ENCODE measurements at places on chromosomes 13 and 19.
A peak's percentile ranks its signal among the peaks of the same experiment; 100 is the strongest.

DNA sequence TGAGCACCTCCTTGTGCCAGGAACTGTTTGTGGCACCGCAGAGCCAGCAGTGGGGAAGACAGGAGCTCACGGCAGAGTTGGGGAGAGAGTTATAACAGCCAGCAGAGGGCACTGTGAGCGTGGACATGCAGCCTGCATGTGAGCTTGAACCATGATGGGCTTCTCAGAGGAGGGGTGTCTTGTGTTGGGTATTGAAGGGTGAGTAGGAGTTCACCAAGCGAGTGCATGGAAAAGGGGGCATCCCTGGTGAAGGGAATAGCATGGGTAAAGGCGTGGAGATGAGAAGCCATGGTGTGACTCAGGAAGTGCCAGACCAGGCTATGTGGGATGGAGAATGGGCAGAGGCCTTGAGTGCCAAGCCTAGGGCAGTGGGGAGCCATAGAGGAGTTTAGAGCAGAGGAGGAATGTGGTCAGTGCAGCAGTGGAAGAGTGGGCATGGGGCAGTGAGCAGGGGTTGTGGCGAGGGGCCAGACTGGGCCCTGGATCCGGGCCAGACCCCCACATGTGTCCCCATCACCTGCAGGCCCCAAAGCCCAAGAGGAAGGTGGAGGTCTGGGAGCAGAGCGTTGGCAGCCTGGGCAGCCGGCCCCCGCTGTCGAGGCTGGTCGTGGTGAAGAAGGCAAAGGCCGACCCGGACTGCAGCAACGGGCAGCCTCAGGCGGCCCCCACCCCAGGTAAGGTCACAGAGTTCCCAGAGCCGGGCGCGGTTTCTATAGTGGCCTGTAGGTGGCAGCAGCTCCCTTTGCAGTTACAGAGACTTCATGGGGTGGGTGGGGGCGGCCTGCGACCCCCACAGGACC lies 11.8 kb upstream of the SHD start:
- no peak for DNase-seq

GRCh38 chr13:114009590-114010400 lies 35.9 kb upstream of the C13orf46 start:
- DNase-seq = no peak

DNA sequence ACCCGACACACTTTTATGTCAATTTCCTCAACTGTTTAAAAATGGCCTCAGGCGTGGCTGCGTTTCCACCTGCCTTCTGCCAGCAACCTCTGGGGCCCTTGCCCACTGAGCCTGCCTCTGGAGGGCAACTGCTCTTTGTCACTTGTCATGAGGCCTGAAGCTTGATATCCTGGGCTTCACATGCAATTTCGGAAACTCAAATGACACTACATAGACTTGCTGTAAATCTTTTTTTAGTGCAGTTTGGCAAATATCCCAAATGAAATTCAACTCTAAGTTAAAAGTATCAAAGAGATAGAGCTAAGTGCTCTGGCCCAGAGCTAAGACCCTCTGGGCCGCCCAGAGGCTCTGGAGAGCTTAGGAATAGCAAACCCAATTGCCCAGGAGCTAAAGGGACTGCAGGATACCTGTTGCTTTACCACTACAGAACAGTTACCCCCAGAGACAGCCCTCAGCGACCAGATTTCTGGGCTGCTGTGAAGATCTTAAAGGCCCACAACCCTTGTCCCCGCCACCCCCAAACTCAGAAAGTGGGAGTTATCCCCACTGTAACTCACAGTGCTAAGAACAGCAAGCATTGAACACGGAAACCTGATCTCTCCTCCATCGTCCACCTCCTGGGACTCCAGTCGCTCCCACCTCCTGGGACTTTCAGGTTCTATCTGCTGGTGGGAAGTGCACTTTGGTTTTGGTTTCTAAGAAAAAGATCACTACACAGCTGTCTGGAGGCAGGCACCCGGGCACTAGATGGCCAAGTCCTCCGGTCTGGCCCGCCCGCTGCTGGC lies 19.4 kb downstream of the GJA3 start:
- DNase-seq = no peak

DNA sequence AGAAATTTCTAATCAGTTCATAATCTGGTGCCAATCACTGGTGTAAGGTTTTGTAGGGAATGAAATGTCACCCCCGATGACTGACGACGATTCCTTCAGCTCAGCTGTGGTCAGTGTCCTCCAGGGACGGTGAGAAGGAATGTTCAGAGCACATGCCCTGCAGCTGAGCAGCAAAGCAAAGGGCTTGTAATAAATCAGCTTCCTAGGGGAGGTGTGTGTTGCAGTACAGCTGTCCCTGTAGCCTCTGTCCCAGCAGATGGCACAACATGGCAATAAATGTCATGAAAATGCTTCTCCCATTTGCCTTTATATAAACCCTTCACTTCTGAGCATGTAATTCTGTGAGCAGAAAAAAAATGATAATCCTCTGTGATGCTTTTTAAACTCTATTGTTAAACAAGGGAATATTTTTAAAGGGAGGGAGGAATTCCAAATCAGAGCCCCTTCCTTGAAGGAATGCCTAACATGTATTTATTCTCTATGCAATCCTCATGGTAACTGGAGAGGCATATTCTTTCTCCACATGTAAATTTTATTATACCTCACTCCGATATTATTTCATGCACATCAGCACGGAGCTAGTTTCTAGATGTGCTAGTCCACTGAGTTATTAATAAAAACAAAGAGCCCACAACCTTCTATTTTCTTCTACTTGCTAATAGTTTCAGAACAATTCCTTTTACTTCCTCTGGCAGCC lies 102.5 kb downstream of the FAM216B start:
- DNase-seq = no peak

GRCh38 chr13:99958406-99959126 lies 13.0 kb downstream of the ZIC5 start:
- no peak for DNase-seq

GRCh38 chr19:28940751-28941500 lies 272.0 kb downstream of the UQCRFS1 start:
- no peak for DNase-seq

GRCh38 chr19:15869109-15869555 lies 28.7 kb downstream of the CYP4F2 start:
- no peak for DNase-seq

DNA sequence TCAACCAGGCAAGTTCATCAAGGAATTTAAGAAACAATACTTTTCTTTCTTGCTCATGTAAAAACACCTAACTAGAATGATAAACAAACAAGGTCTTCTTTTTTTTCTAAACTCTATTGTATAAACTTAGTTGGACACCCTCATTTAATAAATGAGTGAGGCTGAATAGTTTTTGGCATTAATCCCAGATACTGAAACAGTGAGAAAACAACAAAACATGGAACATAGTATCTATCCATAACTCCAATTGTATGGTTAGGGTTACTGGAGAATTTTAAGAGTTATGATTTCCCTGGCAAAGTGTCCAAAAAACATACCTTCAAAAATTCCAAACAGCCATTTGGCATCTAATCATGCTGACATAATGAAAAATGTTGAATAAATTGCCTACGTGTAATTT lies 5.8 kb upstream of the POMP start:
- DNase-seq = no peak

GRCh38 chr13:37293295-37293694 lies 187.8 kb upstream of the CSNK1A1L start:
- no peak for DNase-seq

DNA sequence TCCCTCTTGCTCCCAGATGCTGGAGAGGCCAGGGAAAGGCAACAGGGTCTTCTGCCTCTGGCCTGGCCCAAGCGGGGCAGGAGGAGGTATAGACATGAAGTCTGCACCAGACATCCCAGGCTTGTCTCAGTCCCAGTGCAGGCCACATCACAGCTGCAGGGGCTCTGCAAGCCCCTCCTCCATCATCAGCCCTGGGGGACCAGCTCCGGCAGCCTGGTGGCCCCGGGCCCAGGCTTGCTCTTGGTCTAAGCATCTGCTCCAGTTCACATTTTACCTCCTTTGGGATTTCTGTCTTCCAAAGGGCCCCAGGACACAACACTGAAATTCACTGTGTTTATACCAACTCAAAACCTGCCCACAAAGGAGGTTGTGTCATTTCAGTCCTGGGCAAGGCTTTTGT lies 359.4 kb downstream of the ZNF536 start:
- no peak for DNase-seq

GRCh38 chr19:51783372-51783771 lies 11.6 kb upstream of the FPR3 start:
- no peak for DNase-seq

GRCh38 chr19:50433201-50434180 lies 799 bp downstream of the MYBPC2 start:
- no peak for DNase-seq

GRCh38 chr13:113584870-113585671 lies 518 bp downstream of the TFDP1 start:
- DNase-seq = no peak

DNA sequence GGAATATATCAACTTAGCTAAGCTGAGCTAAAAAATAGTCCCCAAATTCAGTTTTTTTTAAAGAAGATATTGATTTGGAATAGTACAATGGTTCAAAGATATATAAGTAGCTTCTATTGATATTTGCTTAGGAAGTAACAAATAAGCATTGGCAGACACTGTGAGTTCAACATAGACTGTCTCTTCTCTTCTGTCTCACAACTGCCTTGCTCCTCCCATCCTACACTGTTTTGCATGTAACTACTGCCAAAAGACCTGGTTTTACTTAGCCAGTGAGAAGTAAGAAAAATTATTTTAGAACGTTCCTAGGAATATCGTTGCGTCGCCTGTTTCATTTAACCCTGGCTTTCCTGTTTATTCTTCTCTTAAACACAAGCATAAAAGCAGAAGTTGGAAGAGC lies 859.0 kb upstream of the SPRY2 start:
- DNase-seq = no peak

GRCh38 chr19:941292-942132 lies 15.7 kb downstream of the ARID3A start:
- DNase-seq = no peak

- DNase-seq = no peak
Observed at GRCh38 chr13:78168981-78169380, 250.3 kb upstream of the EDNRB start.

DNA sequence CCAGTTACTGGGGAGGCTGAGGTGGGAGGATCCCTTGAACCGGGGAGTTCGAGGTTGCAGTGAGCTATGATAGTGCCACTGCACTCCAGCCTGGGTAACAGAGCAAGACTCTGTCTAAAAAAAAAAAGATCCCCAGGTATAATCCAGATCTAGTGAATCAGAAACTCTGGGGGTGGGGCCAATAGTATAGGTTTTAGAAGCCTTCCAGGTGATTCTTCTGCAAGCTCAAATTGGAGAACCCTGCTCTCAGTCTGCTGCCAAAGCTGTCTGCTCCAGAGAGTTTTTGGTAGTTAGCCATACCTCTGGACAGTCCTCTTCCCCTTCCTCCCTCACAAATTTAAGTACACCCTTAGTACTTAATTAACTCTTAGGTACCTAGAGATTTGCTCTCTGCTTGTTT lies 28.0 kb downstream of the SERP2 start:
- no peak for DNase-seq

DNA sequence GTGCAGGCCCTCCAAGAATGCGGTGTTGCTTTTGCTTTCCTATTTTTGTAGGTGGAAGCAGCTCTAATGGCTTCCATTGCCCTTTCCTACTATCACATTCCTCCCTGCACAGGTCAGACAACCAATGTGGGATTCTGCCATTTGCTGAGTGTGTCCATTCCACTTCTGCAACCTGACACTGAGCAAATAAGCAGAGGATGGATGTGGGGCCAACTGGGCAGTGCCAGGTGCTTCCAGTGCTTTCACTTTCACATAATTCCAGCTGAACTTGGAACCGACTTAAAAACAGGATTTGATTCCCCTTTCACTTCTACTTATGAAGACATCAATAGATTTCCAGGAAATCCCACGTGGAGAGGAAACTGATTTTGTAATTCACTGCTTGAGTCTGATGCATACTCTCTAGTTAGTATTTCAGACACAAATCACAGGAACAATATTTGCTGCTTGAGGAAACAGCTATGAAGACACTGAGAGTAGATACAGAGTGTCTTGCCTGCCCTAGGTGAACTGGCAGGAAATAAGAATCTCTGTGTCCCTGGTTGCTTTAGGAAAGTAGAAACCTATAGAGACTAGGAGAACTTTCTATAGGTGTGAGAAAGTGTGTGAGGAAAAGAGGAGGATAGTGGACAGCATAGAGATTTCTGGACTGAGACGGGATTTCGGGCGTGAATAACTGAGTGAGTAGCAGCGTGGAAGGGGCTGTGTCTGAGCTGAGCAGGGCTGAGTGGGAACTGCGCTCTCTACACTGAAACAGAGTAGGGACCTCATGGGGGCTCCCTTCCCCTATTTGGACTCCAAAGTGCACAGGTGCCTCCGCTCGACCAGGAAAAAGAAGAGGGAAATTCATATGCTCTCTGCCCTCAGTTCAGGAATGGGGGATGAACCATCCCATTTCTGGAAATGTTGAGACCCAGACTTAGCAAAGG lies 22.5 kb downstream of the LGALS16 start:
- no peak for DNase-seq

GRCh38 chr19:42422901-42423461 lies 4.2 kb downstream of the LIPE start:
- DNase-seq = peak; percentile 72

DNA sequence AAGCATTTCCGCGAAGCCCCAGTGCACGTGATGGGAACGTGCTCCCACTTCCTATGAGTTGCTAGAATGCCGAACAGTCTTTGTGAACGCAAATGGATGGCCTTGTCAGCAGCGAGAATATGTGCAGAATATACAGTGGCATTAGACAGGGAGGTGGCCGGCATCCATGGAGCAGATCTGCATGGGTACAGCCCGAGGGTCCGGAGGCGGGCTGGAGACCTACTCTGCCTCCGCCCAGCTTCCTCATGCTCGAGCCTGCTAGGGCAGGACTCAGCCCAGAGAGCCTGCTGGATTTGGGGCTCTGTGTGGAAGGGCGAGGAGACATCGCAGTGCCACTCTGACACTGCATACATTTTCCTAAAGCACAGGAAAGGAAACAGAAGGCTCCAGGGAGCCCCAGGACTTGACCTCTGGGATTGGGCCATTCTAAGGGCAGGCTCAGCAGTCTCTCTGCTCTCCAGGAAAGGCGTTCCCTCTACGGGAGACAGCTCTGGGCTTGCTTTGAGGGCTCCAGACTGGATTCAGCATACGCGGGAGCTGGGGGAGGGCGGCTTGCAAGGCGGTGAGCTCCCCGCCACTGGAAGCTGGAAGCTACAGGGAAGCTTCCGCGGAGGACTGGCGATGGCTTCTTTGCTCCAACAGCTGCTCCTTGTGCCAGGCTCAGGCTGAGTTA lies 55.9 kb upstream of the UQCRFS1 start:
- no peak for DNase-seq

- DNase-seq = no peak
Observed at GRCh38 chr13:82947191-82947621, 935.1 kb downstream of the SLITRK1 start.

DNA sequence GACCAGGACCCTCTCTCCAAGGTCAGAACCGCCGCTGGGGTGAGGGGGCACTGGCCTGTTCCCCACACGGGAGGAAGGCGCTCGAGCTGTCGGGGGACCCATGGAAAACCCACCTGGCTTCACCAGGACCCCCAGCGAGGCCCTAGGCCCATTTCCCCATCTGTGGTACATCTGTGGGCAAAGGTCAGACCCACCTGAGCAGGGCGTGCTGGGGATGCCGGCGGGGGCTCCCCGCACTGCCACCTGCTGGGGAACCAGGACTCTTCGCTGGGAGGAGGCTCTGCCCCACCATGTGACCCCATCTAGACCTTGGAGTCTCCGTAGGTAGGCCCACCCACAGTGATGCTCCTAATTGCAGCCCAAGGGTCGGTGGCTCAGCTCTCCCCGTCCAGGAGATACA lies 511 bp downstream of the WDR88 start:
- no peak for DNase-seq
